ENCODE measurements at places on chromosomes 3 and 15.

DNA sequence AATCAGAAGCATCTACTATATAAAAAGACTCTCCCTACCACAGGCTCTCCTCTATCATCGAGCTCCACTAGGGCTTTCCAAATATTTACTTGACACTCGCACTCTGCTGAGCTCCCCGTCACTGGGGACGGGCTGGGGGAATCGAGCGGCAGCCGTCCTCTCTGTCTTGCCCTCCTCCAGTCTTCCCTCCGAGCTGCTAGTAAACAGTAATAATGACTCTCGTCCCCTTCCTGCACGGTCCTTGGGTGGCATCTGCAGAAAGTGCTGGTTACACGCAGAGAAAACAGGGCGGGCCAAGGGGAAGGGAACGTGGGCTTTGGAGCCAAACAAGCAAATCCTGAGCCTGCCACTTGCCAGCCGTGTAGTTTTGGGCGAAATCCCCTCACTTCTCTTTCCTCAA is 96.6 kb downstream of the LRIG1 start:
- DNase-seq: no peak

GRCh38 chr3:152258448-152259393 is 10.0 kb upstream of the MBNL1 start:
- DNase-seq: peak; percentile 99

DNA sequence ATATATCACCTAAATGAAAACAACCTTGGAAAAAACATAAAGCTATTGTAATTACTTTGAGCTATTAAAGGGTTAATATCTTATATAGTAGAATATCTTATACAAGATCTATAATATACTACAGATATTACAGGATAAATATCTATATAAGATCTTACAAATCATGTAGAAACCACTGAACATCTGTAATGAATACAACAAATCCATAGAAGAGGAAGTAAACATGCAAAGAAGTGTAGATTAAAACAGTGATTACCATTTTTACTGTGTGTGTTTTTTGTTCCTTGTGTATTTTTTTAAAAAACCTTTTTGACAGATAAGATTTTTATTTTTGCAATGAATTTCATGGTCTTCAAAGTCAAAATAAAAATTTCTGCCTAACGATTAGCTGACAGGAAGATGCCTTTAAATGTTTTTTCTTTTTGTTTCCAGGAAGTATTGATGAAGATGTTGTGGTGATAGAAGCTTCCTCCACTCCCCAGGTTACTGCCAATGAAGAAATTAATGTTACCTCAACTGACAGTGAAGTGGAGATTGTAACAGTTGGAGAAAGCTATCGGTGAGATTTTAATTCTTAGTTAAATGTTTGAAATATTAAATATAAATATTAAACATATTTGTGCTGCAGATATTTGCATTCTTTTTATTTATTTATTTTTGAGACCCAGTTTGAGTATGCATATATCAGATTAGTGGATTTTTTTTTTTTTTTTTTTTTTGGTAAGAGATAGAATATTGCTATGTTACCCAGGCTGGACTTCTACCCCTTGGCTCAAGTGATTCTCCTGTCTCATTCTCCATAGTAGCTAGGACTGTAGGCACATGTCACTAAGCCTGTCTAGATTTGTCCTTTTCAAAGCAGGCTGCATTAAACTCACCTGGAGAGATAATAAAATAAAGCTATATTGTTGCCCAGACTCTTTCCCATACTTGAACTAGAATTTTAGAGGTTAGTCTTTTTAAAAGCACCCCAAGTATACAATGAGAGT is 52.8 kb upstream of the CCNB2 start:
- no peak for DNase-seq

DNA sequence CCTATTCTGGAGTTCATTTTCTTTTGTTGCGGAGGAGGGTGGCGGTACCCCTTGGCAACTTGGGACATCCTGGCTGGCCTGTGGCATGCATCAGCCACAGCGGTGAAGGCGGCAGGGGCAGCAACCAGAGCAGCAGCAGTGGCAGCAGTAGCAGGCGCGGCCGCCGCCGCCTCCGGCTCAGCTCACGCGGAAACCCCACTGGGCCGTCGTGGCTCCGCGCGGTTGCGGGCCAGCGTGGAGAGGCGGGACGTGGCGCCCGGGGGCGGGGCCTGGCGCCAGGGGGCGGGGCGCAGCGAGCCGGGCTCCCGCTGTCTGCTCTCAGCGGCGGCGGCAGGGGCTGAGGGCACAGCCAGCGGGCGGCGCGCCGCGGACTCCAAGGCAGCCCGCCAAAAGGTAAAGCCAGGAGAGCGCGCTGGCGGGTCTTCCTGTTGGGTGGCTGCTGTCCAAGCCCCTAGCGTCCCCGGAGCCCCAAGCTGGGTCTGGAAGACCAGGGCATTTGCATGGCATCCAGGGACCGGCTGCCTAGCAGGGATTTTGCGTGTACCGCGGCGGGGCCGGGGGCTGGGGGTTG is 334.4 kb upstream of the THRB start:
- DNase-seq: no peak

DNA sequence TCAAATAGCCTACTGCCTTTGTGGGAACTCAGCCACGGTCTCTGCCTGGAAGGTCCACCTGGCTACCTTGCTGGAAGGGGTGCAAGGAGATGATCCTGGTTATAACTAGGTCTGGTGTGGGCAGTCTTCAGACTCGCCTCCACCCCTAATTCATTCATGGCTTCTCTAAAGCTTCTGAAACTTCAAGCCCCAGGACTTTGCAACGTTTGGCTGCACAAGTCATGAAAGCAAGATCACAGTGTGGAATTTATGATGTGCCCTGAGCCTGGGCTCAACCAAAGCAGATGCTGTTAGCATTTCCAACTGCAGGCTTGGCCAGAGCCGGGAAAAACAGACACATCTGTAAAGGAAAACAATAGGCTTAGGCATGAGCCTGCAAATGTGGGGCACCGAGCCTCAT is 200.4 kb upstream of the WNT5A start:
- no peak for DNase-seq

DNA sequence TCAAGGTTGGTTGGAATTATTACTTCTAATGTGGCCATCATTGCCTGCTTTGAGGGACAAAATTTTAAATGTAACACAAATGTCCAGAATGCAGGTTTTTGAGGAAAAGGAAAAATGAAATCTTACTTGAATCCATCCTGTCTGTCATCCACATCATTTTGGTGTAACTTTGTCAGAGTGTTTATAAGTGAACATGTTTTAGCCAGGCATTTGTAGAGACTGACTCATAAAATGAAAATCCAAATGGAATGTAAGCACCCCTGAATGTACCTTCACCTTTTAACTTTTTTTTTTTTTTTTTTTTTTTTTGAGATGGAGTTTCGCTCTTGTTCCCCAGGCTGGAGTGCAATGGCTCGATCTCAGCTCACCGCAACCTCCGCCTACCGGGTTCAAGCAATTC is 141.8 kb upstream of the BNIP2 start:
- no peak for DNase-seq

- DNase-seq: peak; percentile 2
These were observed 181.2 kb downstream of the WNT5A start for GRCh38 chr3:55305696-55306485.

GRCh38 chr3:107452436-107452835 is 70.3 kb upstream of the BBX start:
- DNase-seq: peak; percentile 44

DNA sequence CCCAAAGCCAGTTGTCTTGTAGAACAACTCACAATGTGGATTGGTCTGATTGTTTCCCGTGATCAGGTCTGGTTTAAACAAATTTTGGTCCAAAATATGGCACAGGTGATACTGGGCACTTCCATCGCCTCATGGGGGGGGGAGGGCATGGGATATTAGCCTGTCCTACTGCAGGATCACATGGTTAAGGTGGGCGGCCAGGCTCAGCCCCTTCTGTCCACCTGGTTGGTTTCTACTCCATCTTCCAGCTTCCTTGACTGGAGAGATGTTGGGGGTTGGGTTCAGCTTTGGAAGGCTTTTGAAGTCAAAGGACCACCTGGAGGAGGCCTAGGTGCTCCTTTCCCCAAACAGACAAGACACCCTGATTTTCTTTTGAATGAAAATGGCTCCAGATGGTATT is 7.2 kb downstream of the KLF13 start:
- no peak for DNase-seq

GRCh38 chr3:4906107-4906621 is 73.1 kb upstream of the BHLHE40 start:
- DNase-seq: peak; percentile 51

- no peak for DNase-seq
These were observed 36.9 kb downstream of the LIMD1 start for GRCh38 chr3:45631486-45631885.

- peak; percentile 47 for DNase-seq
These were observed 34.4 kb downstream of the PAQR9 start for GRCh38 chr3:142929109-142929508.

DNA sequence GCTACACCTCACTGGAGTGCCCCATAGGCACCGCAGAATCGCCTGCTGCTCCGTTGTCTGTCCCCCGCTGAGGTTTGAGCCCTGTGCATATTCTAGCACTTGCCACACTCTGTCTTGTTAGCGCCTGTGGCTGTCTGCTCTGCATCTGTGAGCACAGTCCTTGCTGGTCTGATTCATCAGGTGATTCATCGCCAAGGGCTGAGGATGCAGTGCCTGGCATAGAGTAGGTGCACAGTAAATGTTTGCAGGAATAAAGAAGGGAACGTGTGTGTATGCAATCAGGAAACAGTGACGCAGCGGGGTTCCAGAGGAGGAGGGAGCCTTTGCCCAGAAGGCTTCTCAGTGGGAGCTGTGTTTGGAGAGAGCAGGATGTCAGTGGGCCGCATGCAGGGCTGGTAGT is 124.0 kb upstream of the PLXNA1 start:
- DNase-seq: peak; percentile 96

- no peak for DNase-seq
These were observed 54.5 kb upstream of the ABHD10 start for GRCh38 chr3:111924283-111924682.

DNA sequence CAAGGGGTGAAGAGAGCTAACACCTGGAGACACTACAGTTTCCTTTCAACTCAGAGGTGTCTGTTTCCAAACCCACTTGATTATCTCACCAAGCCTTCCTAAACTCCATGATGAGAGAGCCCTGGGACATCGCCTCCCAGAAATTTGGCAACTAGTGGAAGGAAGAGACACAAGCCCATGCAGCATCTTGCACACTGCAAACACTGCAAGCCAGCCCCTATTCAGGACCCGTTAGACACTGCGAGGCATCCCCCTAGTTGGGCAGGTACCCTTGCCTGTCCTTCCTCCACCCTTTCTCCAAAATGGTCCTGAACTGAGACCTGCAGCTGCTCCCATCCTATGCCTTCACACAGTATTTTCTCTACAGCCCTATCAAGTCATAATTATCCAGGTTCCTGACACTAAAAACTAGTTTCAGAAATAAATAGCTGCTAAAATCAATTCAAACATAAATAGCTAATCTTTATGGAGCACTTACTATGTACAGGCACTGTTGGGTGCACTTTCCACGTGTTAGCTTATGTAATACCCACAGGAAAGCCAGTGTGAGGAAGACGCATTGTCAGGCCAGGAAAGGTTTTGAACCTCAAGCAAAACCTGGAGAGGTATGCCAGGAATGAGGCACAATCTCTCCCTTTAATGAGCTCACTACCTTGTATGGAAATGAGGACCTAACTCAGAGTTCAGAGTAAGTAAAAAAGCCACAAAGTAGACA is 2.8 kb downstream of the MAGI1 start:
- no peak for DNase-seq

GRCh38 chr15:32669896-32670611 is 28.5 kb downstream of the SCG5 start:
- peak; percentile 71 for DNase-seq

DNA sequence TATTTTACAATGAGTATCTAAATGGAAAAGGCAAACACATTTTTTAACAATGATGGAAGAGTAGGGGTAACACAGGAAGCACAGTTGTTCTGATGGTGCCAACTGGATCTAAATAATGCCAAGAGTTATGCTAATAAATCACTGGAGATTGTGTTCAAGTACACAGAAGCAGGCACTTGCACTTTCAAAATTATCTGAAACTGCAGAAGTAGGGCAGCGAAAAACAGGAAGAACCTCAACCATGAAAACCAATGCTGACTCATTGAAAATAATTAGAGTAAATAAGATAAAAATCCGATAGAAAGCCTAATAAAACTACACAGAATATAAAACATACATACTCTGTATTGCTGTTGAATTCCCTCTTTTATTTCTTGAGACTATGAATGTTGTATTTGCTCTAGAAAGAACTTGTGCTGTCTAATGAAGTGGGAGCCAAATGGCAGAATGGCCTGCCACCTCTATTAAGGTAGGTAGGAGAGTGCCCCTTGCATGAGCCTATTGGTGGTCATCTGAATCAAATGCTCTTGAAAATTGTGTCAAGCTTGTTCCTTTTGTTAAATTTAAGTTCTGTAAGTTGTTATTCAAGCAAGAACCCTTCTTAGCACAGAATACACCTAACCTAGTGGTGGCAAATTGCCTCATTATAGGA is 93.7 kb downstream of the ABI3BP start:
- peak; percentile 22 for DNase-seq
